ENCODE measurements at places on chromosomes 4 and X.

GRCh38 chr4:184811526-184812198 lies 14.1 kb downstream of the ACSL1 start:
- DNase-seq: no peak

- DNase-seq: peak; percentile 56
Measured at GRCh38 chrX:46722742-46723568, 36.0 kb downstream of the SLC9A7 start.

DNA sequence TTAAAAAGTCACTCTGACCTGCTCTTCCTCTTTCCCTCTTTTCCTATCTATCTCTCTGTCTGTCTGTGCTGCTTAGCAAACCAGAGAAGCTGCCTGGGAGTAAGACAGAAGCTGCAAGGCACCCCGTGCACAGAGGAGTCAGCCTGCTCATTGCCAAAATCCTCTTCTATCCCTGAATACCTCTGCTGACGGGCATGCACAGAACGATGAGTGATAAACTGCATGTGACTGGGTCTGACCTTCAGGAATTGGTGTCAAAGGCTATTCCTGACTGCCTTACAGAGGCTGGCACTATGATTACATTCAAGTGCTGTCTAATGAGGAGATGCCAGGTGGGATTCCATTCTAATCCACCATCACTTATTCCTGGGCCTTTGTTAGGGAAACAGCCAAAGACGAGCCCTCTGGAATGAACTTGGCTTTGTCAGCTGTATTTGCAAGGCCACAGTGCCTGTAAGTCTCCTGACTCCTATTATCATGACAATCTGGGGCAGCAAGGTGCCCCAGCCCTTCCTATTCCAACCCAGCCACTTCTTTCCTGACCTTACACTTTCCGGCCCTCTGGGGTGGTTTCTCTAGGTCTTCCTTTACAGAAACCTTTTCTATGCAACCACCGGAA lies 45.4 kb upstream of the CTAG2 start:
- DNase-seq: no peak

DNA sequence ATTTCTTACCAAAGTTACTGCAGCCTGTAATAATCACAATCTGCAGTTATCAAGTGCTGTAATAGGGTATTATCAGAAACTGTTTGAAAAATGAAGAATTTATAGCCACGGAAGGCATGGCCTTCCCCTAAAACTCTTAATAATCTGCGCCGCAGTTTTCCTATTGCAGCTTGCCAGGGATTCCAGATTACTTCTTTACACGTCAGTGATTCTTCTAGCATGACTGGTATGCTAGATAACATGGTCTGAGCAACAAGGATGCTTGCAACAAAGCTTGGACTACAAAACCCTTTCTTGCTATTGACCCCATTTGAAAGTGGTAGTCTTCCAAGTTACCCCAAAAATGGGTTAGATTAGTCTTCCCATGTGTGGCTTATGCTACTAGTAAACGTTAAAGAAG lies 47.2 kb upstream of the GK2 start:
- no peak for DNase-seq

DNA sequence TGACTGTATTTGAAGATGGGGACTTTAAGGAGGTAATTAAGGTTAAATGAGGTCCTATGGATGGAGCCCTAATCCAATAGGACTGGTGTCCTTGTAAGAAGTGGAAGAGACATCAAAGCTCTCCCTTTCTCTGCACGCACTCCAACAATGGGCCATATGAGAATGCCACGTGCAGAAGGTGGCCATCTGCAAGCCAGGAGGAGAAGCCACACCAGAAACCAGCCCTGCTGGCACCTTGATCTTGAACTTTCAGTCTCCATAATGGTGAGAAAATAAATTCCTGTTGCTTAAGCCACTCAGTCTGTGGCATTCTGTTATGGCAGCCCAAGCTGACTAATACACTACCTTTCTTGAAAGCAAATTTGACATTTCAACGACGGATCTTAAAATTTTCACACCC lies 73.2 kb downstream of the SMARCA1 start:
- no peak for DNase-seq

DNA sequence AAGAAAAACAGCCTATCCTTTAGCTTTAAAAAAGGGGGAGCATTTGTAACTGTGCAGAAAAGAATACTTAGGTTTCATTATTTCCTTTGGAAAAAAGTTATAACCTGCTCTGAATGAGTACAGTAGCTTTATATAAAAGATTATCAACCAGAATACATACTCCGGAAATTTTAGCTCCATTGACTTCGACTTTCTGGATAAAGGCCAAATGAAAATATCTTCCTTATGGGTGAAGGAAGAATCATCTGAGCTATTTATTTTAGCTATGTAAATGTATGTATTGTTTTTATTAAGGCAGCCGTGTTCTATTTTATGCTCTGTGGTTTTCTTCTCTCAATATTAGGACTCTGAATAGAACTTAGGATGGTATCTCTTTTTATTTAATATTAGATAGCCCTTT lies 69.0 kb upstream of the ETNPPL start:
- DNase-seq: no peak

GRCh38 chrX:55143621-55144020 lies 54.8 kb downstream of the PAGE2 start:
- DNase-seq: no peak

DNA sequence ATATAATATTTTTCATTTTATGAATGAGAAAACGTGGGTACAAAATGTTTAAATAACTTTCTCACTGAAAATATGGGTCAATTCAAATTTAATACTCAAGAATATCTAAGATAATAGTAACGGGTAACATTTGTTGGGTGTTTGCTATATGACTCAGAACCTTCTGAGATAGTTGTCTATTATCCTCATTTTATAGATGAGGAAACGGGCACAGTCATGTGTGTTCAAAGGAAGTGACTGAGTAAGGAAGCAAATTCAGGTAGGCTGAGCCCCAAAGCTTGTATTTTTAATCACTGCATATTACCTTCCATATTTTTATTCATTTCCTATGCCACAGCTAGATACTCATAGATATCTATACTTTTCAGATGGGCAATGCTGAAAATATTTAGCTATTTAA lies 12.2 kb upstream of the CAMK2D start:
- DNase-seq: peak; percentile 42

GRCh38 chr4:163590103-163590502 lies 95.6 kb downstream of the TMA16 start:
- no peak for DNase-seq

GRCh38 chr4:8594097-8595038 lies 1.8 kb downstream of the CPZ start:
- peak; percentile 44 for DNase-seq

GRCh38 chr4:184860018-184860779 lies 34.4 kb upstream of the ACSL1 start:
- DNase-seq: no peak

DNA sequence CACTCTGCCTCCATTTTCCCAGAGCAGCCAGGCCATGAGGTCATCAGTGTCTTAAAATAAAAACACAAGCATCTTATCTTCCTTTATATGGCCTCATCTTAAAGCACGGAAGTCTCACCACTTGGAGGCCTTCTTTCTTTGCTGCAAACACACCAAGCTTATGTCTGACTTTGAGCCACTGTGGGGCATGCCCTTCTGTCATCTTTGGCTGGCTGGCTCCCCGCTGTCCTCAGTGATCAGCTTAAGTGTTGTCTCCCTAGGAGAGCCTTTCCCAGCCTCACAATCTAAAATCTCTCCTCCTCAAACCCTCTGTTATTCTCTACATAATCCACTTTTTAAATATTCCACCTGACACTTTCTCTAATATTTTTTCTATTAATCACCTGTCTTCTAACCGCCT lies 191.6 kb upstream of the TTC29 start:
- no peak for DNase-seq

DNA sequence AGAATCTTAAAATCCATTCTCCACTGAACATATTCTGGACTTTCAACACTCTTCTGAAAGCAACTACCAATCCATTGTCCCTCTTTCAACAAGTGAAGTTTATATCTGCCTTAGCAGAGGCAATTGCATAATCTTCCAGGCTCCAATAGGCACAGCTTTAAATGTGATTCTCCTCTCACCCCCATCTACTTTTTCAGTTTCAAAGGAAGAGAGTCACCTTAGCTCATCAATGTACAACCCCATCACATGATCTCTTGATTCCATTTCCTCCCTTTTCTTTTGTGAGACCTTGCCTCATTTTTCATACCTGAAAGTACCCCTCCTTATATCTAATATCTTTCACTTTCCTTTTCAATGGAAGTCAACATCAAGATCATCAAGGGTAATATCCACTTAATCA lies 921.7 kb upstream of the EPHA5 start:
- DNase-seq: no peak

DNA sequence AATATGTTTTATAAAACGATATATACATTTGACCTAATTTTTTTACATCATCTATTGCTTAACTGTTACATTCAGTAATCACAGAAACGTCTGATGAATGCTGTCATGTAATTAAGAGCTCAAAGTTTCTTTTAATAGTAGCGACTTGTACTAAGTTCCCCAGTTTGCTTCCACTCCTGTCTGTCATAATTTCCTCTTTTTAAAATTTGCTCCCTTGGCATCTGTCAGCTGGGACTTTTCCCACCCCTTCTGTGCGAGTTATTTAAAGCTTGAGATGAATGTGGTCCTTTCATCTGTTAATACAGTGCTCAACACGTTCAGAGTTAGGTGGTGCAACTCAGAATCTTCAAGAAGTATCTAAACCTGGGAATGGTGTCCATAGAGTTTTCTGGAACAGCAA lies 1.2 kb downstream of the RAP1GDS1 start:
- no peak for DNase-seq

- peak; percentile 11 for DNase-seq
Measured at GRCh38 chr4:181301735-181302710, 941.2 kb upstream of the TENM3 start.

- DNase-seq: no peak
Measured at GRCh38 chr4:186739317-186739716, 15.7 kb upstream of the FAT1 start.

DNA sequence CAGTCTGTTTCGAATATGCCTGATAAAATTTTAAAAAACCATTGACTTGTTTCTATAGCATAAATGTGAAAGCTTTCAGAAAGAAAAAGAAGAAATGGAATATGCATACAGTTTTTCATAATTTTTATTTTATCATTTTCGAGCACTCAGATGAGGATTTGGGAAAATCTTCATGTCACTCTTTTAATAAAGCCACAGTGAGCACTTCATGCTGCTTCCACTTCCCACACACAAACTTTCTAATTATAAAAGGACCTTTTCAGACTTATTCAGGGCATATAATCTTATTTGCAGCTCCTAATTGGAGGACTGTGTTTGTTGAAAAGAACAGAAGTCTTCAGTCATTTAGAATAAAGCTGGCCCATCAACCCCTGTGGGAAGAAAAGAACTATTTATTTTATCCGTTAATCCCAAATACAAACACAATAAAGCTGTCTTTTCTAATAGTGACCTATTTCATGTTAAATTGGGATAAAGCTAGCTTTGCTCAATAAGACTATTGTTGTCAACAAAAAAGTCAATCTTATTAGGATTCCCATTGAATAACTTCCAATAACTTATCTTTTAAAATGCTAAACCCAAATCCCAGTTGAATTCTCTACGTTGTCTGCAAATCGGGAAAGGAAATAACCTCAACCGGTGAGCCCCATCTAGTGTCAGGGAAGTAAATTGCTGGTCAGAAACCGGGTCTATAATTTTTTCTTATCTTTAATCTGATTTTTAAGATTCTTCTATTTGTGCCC lies 211.5 kb downstream of the PDGFRA start:
- DNase-seq: no peak

DNA sequence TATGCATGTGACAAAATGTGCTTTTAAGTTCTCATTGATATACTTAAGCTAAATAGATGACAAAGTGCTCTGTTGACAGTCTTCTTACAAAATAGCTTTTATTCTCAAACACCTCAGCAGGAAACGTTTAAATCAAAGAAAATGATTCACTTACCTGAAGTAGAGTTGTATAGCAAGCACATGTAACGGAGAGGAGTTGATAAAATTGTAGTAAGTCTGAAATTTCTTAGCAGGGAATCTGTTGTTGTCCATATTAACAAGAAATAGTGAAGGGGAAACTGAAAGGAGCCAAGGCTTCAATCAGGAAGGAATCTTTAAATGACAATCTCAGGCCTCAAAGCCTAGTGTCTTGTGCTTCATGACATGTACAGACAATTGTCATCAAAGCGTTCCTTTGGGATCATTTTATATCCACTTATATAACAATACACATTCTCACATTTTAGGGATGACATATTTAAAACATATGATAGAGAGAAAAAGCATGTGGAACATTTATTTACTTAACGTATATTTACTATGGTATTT lies 2010.2 kb upstream of the IGFBP7 start:
- no peak for DNase-seq

DNA sequence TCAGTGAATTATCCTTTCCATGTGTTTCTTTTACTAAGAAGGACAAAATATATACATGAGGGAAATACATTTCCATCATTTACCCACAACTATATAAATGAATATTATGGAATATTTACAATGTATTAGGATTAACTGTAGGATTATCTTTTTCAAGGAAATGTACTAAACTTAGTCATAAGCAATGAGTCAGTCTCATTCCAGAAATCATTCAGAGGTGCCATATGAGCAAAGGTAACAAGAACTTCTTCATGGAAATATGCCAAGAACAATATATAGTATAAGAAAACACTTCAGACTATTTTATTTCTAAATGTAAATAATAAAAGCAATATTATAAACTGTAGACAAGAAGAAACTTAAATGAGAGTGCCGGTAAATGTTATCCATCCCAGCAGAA lies 67.1 kb downstream of the USP38 start:
- DNase-seq: peak; percentile 82

DNA sequence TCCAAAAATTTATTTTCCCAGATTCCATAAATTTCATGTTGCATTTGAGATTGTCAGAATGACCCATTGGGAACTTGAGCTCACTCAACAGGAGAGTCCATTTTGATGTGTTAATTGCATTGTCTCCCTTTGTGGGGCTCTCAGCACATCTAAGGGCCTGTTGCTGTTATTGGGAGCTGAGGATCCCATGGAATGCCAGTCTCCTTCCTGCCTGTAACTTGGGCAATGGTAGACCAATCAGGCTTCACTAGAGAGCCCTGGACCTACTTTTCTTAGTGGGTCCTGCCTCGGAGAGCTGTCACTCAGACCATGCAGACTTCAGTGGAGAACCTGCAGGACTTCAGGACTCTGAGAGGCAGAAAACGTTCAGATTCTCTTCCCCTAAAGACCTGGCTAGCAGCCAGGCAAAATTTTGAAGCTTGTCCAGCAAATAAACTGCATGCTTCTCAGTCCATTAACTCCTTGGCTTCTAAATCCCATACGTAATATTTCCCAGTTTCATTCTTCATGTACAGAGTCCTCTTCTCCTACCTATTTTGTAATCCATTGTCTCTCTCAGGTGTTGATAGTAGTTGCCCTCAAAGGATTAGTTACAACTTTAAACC lies 25.1 kb downstream of the OCRL start:
- no peak for DNase-seq

Data from foreskin keratinocyte (primary cell).